Fibroblast of skin of scalp (primary cell): ENCODE measurements at places on chromosomes 2 and 18.

DNA sequence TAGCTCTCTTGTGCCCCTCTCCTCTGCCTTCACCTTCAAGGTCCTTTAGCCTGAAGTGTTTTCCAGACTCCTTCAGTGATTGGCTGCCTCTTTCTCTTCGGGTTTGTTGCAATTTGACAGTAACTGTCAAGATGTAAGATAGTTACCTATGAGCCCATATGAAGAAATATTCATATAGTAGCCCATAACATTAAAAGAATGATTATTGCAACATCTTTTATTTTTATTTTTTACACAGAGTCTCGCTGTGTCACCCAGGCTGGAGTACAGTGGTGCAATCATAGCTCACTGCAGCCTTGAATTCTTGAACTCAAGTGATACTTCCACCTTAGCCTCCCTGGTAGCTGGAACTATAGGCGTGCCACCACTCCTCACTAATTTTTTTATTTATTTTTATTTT, 80.5 kb downstream of the FOXI3 start:
- no peak for DNase-seq

- no peak for DNase-seq
Observed at GRCh38 chr2:119463990-119464389, 32.3 kb downstream of the TMEM37 start.

DNA sequence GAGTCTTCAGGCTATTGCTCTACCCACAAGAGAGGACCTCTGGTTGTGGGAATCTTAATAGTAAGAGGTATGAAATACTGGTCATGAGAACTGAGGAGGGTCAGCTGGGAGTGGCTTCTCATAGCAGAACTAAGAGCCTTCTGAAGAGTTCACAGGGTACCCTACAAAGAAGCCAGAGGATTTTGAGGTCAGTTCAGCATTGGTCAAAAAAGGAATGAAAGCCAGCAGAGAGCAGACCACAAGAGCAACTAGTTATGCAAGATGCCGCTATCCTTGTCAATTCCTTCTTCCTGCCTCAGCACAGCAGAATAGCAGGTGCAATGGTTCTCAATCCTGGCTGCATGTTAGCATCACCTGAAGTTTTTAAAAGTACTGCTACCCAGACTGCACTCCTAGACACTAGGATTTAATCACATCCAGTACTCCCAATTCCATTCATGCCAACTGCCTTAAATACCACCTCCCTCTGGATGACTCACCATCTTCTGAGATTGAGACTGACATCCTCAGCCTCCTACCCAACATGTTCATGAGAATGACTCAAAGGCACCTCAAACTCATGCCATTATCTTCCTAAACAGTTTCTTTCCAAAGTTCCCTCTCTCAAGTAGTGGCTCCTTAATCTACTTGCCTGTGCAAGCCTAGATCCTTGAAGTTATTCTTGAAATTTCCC, 81.0 kb upstream of the RBMS1 start:
- DNase-seq, result peak; percentile 90

DNA sequence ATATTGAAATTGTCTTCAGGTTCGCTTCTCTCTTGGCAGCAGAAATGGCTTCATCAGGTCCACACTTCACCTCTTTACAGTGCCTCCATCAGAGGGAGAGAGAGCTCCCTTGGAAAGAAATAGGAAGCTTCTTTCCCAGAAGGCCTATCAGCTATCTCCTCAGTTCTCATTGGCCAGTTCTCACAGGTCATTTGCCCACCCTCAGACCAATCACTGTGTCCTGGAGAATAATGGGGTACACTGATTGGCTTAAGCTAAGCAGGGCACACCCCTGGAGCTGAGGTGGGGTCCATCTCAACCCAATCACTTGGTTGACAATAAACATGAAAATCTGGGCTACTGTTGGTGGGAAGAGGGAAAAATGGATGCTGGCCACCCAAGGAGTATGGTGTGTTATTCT, 5.2 kb downstream of the GNLY start:
- DNase-seq, result no peak

- no peak for DNase-seq
Observed at GRCh38 chr2:105224444-105224843, 17.1 kb upstream of the GPR45 start.

DNA sequence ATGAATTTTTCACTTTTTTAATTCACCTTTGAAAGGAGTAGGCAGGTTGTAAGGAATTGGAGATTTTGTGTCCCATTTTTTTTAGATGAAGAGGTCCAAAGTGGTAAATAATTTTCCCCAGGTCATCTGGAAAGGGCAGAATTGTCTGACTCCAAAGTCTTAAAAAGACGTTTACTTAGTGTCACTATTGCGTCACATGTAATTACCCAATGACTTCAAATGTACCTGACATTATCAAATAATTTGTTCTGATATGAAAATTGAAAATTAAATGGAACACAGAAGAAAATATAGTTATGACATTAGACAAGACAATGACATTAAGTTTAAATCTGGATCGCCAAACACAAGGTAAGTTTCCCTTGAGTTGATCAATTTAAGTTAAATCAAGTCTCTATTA, 24.2 kb upstream of the NBEAL1 start:
- DNase-seq, result no peak

DNA sequence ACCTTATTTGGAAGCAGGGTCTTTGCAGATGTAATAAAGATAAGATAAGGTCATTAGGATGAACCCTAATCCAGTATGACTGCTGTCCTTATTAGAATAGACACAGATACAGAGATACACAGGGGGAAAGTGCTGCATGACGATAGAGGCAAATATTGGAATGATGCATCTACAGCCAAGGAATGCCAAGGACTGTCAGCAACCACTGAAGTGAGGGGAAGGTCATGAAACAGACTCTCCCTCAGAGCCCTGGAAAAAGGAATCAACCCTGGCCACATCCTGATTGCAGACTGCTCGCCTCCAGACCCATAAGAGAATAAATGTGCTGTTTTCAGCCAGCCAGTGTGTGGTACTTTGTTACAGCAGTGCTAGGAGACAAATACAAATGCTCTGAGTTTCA, 14.8 kb downstream of the TMEM237 start:
- no peak for DNase-seq

GRCh38 chr18:3401669-3402620, 48.0 kb upstream of the TGIF1 start:
- no peak for DNase-seq

- DNase-seq, result peak; percentile 73
Observed at GRCh38 chr2:174593574-174594203, 3.9 kb downstream of the WIPF1 start.

GRCh38 chr2:215391531-215391930, 44.3 kb downstream of the FN1 start:
- DNase-seq, result no peak

DNA sequence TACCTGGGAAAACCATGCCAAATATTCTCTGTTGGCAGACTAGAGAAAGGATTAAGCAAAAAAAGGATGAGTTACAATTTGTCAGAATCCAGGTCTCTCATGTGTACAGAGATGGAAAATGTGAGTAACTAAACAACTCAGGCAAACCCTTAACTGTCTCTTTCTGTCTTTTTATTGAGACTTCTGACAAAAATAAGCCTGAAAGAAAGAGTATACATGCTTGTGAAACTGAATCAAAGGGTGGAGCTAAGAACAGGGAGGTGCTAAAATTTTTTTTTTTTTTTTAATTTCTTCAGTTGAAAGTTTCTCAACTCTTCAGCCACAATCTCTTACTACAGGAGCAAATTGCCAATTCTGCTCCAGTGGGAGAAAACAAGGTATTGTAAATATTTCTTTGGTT, at the start of gene SERPINB10:
TSS of gene SERPINB10 (plus strand) at position 295 of the 400 bp plus-strand sequence. CDS start 7,553 bp downstream, outside the sequence.
- DNase-seq, result no peak

- DNase-seq, result no peak
Observed at GRCh38 chr2:232316461-232317330, 61.9 kb upstream of the ALPP start.

DNA sequence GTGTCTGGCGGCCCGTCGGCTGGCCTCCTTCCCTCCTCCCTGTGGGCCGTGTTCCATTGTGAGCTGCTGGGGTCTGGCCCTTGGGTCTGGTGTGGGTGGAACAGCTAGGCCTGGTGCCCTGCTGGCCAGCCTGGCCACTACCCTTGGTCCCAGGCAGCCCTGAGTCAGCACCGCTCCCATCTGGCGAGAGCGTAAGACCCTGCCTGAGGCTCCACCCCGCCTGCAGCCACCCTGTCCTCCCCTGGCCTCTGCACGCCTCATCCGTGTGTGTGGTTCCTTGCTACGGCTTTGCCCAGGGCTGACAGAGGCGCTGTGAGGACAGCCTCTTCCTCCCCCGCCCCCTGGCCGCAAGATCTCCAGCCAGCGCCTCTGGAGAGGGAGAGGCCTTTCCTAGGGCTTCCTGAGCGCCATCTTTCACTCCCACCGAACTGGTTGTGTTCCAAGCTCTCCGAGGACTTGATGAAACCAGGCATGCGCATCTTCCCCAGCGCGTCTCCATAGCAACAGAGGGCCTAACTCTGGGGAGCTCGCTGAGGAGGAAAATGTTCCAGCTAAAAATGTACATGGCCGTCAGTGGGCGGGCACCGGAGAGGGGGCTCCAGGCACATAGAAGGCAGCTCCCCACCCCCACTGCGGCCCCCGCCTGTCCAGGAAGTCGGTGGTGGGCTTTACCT, 83.0 kb downstream of the STPG4 start:
- peak; percentile 73 for DNase-seq

DNA sequence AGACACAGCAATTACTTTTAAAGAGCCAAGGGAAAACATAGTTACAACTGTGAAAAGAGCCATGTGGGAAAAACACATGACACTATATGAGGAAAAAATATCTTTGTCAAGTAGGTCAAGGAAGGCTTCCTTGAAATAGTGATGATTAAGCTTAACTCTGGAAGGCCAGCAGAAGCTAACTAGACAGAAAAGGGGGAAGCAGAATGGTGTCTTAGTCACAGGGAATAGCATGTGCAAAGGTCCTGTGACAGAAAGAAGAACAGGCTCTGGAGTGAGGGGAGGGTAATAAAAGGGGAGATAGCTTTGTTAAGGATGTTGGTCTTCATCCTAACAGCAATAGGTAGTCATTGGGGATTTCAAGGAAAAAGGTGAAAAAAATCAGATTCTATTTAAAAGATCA, 64.0 kb downstream of the ARHGAP25 start:
- DNase-seq, result no peak

DNA sequence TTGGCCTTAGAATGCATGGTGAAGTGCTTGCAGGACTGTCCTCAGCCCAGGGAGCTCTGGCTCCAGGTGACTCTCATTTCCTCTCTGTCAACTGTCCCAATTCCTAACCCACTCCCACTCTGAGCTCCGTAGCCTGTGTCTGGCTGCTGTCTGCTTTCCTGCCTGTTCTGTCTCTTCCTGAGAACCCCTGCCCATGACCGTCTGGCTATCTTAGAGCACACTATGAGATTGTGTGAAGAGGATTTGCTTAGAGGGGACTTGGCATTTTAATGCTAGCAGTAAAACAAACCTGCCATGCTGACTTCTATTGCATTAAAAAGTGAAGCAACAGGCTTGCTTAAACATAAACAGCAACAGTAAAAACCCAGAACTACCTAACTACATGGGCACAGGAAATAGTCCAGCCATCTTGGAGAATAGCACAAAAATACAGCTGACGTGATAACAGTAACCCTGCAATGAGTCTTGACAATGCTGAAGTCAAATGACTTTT, 234.7 kb downstream of the PRKCE start:
- no peak for DNase-seq

DNA sequence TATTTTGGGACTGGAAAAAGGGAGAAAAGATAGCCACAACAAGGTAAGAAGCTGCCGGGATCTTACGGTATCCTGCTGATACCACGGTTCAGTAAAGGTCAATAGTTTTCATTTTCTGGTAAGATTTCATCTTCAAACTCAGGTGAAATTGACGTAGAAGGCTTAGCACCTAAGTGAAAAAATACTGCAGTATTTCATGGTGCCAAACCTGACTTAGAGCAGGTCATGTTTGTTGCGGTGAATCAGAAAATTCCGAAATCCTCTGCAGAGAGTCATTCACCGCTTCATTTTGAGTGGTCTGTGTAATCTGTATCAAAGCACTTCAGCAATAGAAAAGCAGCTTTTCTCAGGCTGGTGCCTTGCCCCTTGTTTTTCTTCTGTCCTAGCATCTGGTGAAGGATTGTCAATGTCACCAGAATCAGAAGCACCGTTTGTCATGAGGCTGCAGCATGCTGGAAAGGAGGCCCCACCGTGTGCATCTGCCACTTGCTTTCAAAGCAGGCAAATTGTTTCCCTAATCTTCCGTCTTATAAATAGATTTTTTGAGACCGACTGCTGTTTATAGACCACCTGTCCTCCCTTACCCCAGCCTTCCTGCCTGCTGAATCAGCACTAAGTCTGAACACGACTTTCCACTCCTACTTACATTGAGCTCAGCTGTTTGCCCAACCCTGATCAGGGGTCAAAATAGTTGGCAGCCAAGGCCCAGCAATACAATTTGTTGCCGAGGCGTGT, 156.3 kb downstream of the EML6 start:
- DNase-seq, result no peak

DNA sequence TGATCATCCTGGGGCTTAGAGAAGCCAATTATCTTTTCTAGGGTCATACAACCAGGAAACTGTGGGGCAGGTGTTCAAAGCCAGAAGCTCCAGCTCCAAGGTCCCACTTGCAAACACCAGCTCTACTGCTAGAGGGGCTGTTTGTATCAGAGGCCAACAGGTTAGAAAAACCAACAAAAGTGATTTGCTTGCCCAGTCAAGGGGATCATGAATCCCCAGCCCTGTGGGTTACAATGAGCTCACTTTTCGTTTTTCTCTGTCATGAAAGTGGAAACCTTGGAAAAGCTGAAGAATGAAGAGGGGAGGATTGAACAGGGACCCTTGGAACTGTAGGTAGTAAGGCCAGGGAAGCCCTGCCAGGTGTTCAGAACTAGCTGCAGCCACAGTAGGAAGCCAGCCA, 119.2 kb downstream of the SPP2 start:
- no peak for DNase-seq

DNA sequence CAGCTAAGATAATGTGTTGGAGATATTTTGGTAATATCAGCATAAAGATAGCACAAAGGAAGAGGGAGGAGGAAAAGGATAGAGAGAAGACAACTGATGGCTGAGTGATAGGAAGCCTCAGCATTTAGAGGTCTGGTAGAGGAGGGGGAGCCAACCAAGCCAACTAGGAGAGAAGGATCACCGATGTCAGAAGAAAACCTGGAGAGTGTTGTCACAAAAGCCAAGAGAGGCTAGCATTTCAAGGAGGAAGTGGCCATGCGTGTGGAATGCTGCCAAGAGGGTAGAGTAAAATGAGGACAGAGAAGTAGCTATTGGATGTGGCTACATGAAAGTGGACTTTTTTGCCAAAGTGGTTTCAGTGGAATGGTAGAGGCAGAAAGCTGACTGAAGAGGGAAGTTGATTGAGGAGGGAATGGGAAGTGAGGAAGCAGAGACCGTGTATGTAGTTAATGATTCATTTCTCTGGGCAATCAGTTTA, 34.3 kb downstream of the LCLAT1 start:
- no peak for DNase-seq

DNA sequence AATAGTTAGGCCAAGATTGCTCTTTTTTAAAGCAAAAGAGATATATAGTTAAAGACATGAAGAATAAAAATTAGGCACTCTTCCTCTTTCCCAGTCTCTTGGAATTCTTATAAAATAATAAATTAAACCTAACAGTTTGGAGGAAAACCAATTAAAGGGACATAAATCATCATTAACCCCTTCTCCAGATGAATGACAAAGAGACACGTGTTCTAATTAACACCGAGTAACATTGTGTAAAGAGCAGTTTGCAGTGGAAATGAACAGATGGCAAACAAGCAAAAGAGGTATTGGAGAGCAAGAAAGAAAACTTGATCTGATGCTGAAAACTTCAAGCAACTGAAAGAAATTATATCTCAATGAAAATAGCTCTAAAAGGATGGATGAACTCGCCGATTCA, 48.4 kb downstream of the BCL2 start:
- no peak for DNase-seq
